ENCODE measurements at places on chromosomes 4 and X.

GRCh38 chr4:164935363-164935762 is 42.1 kb downstream of the TRIM61 start:
- DNase-seq: no peak

DNA sequence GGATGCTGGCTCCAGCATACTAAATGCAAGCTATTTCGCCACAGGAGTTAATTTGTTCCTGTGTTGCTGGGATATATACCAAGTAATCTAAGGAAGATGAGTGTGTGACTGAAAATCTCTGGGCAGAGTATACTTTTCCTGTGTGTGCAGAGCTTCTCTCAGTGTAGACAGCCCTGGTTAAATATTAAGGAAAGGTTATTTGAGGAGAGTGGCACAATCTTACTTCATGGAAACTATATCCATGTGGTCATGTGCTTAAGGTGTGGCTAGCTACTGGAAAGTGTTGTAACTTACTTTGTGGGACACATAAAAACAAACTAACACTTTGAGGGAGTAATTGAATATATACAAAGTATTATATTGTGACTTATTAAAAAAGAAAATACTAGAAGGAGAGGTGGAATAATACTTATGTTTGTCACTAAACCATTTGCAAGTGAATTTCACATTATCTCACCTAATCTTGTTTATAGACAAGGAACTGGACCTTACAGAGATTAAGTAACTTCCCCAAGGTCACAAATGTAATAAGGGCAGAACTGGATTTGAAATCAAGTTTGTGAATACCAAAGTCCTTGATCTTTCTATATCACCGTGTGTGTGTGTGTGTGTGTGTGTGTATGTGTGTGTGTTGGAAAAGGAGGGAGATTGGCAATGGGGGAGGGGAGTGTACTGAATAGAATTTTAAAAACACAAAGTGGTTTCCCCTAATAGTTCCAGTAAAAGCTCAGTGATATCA is 408.2 kb upstream of the NR3C2 start:
- no peak for DNase-seq

DNA sequence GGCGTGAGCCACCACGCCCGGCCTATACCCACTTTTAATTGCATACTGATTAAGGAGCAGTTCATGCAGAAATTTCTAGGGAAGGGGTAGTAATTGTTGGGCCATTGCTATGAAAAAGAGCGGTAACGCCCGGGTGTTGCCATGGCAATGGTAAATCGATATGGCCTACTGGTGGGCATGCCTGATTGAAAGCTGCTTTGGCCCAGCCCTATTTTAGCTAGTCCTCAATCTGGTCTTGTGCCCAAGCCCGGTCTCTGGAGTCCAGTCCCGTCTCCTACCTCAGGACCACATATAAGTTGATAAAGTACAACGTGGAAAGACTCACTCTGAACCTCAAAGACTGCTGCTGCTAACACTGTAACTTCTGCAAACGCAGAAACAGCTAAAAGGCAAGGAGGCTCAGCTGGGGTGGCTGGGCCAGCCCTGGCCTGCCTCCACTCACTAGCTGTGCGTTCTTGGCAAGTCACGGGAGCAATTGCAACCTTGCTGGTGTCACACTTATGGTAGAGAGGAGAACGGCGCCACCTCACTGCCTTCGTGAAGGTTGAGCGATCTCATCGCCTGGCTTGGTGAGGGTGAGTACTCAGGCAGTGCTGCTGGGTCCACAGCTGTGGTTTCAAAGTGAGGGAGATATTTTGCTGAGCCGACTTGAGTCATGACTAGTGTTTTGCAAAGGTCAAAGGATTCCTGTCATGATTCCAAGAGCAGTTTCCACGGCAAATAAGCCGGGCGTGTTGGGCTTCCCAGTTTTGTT is 57.0 kb upstream of the GRPEL1 start:
- DNase-seq: no peak

- DNase-seq: no peak
Observed at GRCh38 chrX:55167124-55167803, 52.9 kb upstream of the PAGE5 start.

- no peak for DNase-seq
Observed at GRCh38 chr4:182560358-182560757, 317.2 kb downstream of the TENM3 start.

GRCh38 chr4:186368281-186368680 is 102.3 kb downstream of the F11 start:
- DNase-seq: no peak

GRCh38 chr4:140195806-140196205 is 41.8 kb upstream of the MAML3 start:
- no peak for DNase-seq

DNA sequence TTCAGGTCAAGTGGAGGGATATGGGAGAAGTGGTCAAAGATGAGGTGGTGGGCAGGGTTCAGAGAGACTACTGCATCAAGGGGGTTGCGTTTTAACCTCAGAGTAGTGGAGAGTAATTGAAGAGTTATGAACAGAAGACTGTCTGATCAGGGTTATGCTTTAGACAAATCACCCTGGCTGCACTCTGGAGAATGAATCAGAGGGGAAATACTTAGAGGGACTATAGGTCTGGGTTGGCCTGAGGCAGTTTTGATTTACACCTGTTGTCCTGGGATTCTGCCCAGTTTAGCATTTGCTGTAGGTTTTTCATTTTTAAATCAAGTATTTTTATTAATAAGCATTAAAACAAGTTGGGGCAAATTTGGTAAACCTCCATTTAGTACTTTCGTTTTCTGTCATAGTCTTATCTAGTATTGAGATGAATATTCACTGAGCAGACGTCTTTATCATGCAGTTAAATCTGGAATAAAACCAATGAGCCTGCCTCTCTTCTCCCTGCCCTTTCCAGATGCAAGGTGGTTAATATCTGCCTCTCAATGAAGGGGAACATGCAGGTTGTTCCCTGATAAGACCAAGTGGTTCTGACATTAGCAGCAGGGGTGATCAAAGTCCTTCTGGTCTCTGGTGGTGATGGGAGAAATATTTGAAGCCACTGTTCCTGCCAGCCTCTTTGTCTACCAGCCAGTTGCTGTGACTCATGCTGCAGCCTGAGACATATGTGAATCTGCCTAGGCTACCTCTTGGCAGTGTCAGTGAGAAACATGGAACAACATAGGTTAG is 116.0 kb upstream of the RPS6KA3 start:
- DNase-seq: no peak

- DNase-seq: no peak
Observed at GRCh38 chr4:113499696-113500095, 261.8 kb downstream of the CAMK2D start.

DNA sequence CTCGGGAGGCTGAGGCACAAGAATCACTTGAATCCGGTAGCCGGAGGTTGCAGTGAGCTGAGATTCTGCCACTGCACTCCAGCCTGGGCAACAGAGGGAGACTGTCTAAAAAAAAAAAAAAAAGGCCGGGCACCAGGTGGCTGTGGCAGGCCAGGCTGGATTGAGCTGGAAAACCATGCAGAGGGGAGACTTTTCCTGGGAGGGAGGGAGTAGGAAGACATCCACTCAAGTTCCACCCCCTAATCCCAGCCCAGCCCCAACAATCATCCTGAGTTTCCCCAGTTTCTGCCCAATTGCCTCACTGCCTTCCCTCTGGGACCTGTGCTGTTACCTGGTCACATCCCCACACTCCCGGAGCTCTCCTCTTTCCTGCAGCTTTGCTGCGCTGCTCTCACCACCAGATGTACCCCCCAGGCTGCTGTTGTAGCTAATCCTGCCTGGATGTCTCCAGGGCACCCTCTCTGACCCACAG is 9.0 kb upstream of the TSPYL2 start:
- DNase-seq: no peak

- DNase-seq: no peak
Observed at GRCh38 chr4:55386073-55386472, 9.7 kb upstream of the TMEM165 start.

- no peak for DNase-seq
Observed at GRCh38 chr4:165191814-165192499, 15.4 kb upstream of the KLHL2 start.

All from naive B cell (primary cell).